ENCODE measurements at places on chromosomes 5 and 9.

- no peak for DNase-seq
Observed at GRCh38 chr5:138952962-138953361, 77.8 kb upstream of the LRRTM2 start.

DNA sequence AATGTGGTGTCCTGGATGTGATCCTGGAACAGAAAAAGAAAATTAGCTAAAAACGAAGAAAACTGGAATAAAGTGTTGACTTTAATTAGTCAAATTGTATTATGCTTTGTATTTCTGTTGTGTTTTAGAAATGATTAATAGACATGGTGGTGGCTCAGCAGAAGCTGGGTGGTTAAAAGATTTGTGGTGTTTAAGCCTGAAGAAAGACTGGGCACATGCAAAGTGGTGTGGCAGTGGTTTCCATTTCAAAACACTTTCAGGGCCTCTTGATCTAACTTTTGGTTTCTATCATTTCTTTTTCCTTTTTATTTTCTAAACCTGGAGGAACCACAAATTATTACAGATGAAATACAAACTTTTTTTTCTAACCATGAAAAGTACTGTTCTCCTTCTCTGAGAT, 44.1 kb downstream of the ADGRV1 start:
- DNase-seq, result no peak

GRCh38 chr9:125397736-125398135, 136.1 kb downstream of the GAPVD1 start:
- DNase-seq, result no peak

DNA sequence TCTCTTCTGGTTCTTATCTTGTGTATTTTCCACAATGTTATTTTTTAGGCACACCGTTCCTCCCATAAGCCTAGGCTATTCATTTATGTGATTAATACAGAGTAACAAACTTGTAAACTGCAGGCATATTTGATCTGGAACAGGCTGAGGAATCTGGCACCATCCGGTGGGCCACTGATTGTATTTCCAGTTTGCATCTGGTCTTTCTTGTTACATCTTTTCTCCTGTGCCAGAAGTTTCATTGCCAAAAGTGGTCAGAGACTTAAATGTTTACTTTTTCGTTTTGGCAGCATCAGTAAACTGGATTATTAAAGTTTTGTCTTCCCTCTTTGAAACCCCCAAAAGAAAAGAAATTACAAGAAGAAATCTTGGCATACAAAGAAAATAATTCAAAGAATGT, 17.9 kb upstream of the ZCCHC7 start:
- no peak for DNase-seq

DNA sequence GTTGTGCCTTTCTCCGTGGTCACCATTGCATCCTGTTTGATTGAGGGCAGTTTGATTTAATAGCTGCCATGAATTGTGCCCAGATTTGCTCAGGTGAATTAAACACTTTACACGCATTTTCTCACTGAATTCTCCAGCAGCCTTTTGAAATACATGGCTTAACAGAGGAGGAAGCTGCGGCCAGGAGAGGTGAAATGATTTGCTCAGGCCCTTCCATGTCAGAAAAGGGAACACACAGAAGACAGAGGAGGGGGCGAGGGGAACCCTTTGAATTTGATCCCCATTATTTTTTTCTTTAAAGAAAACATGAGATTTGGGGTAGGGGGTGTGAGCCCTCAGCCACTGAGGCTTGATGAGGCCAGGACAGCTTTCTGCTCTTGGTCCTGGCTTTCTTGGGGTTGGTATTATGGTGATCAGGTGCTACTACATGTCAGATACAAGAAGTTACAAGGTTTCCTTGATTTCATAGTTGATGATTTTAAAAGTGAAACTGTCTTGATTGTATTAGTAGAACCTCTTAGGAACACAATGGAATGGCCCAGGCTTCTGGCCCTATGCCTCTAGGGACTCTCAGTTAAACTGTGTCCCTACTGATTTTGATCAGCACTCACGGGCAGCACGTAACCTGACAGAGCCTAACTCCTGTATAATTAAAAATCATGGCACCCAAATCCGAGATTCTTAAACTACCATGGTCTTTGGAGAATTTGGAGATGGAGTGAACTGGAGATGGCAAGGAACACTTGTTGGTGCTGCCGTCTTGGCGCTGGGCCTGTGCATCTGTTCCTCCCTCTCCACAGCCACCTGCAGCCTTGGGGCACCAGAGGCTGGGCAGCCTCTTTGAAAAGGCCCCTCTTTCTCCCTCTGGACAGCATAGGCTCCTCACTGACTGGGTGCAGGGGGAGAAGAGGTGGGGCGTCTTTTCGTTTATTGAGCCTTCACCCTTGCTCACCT, 107.9 kb downstream of the TRIO start:
- DNase-seq, result no peak

Measured in GM20000 (cell line).